Left kidney (tissue), 8 donors: ENCODE measurements at places on chromosomes 11 and 22.

DNA sequence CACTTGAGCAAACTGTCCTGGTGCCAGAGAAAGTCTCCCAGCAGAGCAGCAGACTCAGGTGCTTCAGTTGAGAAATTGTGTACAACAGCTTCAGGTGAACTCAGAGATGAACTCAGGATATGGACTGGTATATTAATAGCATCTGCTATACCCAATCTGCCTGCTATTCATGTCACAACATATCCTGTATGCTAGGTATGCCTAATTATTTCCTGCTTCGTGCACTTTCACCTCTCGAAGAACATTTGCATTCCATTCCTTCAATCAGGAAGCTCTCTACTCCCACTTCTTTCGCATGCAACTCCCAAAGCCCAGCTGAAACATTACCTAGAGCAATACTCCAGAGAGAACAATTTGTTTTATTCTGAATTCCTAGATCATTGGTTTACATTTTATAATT is 207.7 kb downstream of the KCNA4 start:
- DNase-seq = no peak

GRCh38 chr11:128779036-128779435 is 85.2 kb downstream of the FLI1 start:
- DNase-seq = no peak

DNA sequence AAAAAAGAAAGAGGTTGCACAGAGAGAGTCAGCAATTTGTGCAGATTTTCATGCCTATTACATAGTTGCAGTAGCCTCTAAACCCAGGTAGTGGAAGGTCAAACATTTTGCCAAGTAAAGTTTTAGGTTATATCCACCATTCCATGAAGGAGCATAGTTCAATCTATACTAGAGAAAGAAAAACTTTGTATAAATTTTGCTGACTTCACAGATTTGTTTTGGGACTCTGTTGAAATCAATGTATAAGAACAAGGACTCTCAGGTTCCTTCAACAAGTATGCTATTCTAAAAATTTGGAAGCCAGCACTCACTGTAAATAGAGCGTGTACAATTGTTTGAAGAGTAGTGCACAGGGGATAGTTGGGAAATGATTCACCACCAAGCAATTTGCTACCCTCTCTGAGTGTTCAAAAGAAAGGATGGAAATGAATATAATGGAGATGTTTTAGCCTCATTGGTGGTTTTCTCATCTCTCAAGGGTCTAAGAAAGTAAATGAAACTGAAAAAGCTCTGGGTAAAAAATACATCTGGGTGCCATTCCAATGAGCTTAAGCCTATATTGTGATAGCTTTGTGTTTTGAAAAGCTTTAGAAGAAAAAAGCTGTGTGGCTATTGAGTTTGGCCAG is 508.4 kb upstream of the LUZP2 start:
- DNase-seq = no peak

- no peak for DNase-seq
Observed at GRCh38 chr11:14638561-14638960, 5.0 kb upstream of the PDE3B start.

DNA sequence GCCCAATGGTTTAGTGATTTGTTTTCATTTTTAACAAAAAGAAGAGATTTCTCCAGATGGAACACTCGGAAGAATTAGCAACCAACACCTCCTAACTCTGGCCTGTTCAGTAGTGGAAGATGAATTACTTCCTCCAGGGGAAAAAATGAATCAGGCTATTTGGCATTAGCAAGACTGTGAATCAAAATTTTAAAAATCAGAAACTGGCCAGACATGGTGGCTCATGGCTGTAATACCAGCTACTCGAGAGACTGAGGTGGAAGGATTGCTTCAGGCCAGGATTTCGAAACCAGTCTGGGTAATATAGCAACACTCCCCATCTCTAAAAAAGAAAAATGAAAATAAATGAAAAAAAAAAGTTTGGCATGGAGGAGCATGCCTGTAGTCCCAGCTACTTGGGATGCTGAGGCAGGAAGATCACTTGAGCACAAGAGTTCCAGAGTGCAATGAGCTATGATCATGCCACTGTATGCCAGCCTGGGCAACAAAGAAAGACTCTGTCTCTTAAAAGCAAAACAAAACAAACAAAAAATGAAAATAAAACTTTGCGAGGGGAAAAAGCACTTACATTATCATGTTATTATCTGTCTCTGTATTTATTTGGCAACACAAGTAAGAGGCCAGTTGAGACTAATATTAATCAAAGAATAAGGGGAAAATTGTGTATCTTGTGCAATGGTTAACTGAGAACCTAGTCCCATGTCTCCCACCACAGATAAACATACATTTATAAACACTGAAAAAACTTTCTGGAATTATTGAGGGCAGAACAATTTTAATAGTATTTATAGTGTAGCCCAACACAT is 796.3 kb upstream of the ANO3 start:
- DNase-seq = no peak

DNA sequence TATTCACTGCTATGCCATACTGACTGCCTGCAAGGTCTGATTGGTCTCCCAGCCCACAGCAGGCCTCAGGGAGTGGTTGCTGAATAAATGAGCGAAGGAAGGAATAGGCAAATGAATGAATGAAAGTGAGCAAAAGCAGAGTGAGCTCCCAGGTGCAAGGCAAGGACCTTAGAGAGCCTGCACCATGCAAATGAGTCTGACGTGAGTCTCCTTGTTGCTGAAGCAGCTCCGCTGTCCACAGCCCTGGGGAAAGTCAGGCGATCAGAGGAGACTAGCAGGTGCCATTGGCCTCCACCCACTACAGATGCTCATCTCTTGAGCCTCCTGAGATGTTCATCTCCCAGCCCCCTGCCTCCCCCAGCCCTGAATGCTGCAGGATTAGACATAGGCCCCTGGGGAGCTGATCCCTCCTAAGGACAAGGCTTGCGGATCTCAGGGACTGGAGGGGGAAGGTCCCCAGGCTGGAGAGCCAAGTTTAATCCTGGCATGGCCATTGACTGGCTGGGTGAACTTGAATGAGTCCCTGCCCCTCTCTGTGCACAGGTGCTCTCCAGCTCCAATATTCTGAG is 22.1 kb downstream of the GDPD5 start:
- DNase-seq = no peak

- no peak for DNase-seq
Observed at GRCh38 chr11:128738942-128739341, 45.1 kb downstream of the FLI1 start.

DNA sequence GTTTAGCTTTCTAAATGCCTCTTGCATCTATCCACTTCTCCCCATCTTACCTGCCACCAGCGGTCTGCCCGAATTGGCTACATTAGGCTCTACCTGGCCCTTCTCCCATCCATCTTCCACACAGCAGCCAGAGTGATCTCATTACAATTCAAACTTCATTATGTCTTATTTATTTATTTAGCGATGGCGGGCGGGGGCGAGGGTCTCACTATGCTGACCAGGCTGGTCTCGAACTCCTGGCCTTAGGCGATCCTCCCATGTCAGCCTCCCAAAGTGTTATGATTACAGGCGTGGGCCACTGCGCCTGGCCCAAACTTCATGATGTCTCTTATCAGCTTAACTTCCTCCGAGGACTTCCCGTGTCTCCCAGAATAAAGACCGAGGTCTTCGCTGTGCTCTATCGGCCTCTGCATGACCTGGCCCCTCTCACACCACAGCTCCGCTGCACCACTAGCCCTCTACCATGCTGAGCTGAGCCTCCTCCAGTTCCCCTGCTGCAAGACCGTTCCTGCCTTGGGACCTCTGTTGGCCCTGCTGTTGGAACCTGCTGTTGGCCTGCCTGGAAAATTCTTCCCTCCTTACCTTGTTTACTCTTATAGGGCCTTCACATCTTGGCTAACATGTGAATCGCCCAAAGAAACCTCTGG is 870 bp upstream of the CTTN start:
- no peak for DNase-seq

DNA sequence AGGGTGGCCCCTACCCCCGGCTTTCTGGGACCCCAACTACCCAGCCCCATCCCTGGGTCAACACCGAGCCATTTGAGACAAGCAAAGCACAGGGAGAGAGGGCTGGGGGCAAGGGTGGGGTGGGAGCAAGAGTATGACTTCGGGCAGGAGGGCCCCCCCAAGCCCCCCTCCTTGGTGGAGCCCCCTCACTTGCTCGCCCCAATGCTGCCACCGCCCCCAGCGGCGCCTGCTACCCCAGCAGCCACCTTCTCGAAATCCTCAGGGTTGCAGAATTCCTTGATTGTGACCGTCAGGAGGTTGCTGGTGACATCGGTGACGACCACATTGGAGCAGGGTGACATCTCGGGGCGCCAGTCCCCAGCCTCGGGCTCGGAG is 6.0 kb downstream of the CBX6 start:
- DNase-seq = no peak

DNA sequence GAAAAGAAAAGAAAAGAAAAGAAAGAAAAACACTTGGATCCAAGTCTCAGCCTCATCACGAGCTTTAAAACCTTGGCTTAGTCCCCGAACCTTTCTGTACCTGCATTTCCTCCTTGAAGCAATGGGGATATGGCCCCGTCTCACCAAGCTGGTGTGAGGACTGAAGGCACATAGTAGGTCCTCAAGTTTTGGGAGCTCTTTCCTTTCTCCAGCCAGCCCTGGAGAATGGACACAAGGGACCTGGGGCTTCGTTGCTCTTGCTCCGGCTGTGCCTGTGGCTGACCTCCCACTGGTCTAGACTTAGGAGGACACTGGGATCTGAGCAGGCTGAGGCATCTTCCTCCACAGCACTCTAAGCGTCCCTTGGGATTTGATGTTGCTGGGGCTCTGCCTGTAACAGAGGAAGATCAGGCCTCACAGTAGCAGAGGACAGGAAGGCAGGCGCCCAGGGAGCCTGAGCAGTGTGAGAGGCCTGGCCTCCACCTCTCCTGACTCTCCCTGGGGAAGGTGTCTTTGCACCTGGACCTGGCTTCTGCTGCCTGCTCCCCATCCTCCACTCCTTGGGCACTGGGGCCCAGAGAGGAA is 32.8 kb downstream of the KCNC1 start:
- DNase-seq = no peak
